ENCODE measurements at places on chromosomes 1 and 21.

GRCh38 chr1:115138271-115138670, 49.0 kb upstream of the TSPAN2 start:
- DNase-seq: no peak

DNA sequence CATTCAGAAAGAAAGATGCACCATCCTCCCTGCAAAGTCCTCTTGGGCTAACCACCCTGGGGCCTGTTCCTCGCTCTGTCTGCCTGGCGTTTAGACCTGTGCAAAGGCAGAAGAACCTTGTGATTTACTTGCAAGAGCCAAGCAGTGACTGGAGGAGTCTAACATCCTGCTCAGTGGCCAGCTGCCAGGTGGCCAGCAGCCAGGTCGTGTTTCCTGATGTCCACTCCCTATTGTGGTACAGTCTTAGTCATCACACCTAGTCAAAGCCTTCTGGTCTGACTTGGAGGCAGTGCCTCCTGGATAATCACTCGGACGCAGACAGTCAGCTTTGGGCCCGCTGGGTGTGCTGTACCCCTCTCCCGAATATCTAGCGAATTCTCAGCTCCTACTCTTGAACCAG, 118.1 kb downstream of the PGBD5 start:
- DNase-seq: no peak

DNA sequence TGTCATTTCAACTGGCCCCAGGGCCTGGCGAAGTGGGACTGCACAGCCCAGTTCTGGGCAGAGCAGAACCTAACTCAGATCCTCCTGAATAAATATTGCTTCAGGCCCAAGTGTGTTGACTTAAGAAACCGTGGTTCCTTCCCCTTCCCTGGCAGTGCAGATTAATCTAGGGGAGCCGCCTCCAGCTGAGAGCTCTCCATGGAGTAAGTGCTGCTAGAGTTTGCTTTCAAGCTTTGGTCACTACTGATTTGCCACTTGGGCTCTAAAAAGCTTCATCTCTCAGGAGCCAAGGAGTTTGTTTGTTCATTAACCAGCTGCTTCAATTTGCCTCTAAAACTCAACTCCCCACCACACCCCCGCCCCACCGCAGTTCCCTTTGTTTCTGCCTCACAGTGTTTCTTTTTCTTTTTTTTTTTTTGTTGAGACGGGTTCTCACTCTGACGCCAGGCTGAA, 112.1 kb downstream of the DTL start:
- DNase-seq: peak; percentile 82

DNA sequence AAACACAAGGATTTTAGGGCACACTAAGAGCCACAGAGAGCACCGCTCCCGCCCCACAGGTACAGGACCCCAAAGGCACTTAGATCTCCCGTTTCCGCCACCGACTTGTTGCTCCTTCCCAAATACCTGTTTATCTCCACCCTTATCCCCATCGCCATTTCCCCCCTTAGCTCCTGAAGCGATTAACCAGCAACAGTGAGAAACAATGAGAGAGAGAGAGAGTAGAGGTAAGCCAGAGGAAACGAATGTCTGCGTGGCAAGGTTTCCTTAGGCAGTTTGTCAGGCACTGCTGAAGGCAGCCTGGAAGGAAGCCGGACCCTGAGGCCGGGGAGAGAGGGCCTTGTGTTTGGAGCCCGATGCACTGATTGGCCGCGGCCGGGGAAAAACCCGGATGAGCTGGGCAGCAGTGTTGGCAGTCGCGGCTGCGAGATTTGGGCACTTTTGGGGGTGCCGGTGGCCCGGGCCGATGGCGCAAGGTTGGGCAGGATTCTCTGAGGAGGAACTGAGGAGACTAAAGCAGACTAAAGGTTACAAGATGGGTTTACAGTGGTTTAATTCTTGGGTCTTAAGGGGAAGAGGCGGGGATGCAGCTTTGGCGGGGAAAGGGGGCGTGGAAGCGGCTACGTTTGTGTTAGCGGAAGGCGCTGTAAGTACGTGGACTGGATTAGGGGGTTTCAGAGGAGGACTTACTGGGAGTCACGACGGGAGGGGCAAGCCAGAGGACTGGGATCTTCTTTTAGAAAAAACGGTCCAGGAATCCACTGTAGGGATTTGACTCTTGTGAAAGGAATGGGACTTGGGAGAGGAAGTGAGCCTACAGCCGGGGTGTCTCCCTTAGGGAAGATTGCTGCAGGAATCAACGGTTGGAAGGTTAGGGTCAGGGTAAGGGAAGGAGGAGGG, at the start of gene GORAB:
Gene GORAB (plus strand): TSS at position 409 of the 900 bp plus-strand sequence. CDS start 58 bp downstream, at position 467.
- peak; percentile 89 for DNase-seq

- DNase-seq: no peak
Measured at GRCh38 chr1:6467224-6467623, 1.3 kb upstream of the TNFRSF25 start.

Data from NCI-H2107 (cell line).